Natural killer cell (primary cell): ENCODE measurements at places on chromosomes 7 and 10. TPM values are rescaled to one million over a fixed set of nuclear protein-coding genes. Genes with fewer than 3 reads are reported as not detected.

GRCh38 chr10:110765513-110766319 is 106.0 kb upstream of the PDCD4 start:
- no peaks in the 10 kb centered on the region for H3K4me1 ChIP-seq
- no peak overlapping the region for H3K4me3 ChIP-seq
- no peaks in the 10 kb centered on the region for H3K27me3 ChIP-seq

- no peak overlapping the region for H3K4me3 ChIP-seq
- H3K27ac ChIP-seq: no peak overlapping the region
- DNase-seq: no peak
- no peaks in the 10 kb centered on the region for H3K27me3 ChIP-seq
- H3K4me1 ChIP-seq: no peaks in the 10 kb centered on the region
- H3K36me3 ChIP-seq: no peaks in the 10 kb centered on the region
Measured at GRCh38 chr10:427761-428519, 261.5 kb downstream of the DIP2C start.

GRCh38 chr7:68504716-68505115 is 1093.6 kb upstream of the AUTS2 start:
- H3K27me3 ChIP-seq: no peaks in the 10 kb centered on the region
- no peak overlapping the region for H3K4me3 ChIP-seq
- no peaks in the 10 kb centered on the region for H3K36me3 ChIP-seq

Gene MYOZ1
- not detected for total RNA-seq

- no peaks in the 10 kb centered on the region for H3K27me3 ChIP-seq
- no peaks in the 10 kb centered on the region for H3K4me1 ChIP-seq
- no peak overlapping the region for H3K27ac ChIP-seq
- no peak for DNase-seq
- no peak overlapping the region for H3K4me3 ChIP-seq
Measured at GRCh38 chr10:87761153-87761552, 56.9 kb downstream of the ATAD1 start.

Gene SRRT
- total RNA-seq: 307 TPM

GRCh38 chr7:77727936-77728701 is 31.9 kb downstream of the RSBN1L start:
- peaks cover 15% of the 10 kb centered on the region for H3K4me1 ChIP-seq
- DNase-seq: no peak
- H3K27me3 ChIP-seq: no peaks in the 10 kb centered on the region
- H3K27ac ChIP-seq: peak overlapping the region; percentile 43

GRCh38 chr7:6279937-6280336 is 7.5 kb upstream of the CYTH3 start:
- H3K27me3 ChIP-seq: no peaks in the 10 kb centered on the region
- H3K36me3 ChIP-seq: no peaks in the 10 kb centered on the region
- H3K4me3 ChIP-seq: no peak overlapping the region
- DNase-seq: no peak

- H3K4me3 ChIP-seq: no peak overlapping the region
- no peaks in the 10 kb centered on the region for H3K4me1 ChIP-seq
- no peaks in the 10 kb centered on the region for H3K27me3 ChIP-seq
- DNase-seq: no peak
- no peak overlapping the region for H3K27ac ChIP-seq
Measured at GRCh38 chr10:57186201-57186600, 825.1 kb upstream of the ZWINT start.

DNA sequence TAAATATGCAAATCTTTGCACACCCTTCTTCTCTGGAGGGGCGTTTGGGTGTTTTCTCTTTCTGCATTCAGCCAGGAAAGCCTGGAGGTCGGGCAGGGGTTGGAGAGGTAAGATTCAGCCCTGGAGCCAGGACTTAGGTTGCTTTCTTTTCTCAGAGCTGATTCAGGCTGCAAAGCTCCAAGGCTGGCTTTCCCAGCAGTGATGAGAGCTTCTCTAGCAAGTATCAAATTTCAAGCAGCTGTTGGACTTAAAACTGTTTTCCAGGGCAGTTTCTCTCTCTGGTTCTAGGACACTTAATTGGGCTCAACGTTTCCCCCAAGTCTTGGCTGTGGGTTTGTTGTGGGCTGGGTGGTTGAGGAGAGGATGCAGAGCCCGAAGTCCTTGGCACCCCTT is 608 bp downstream of the AKR1B10 start:
- no peaks in the 10 kb centered on the region for H3K36me3 ChIP-seq
- peaks cover 2% of the 10 kb centered on the region for H3K27me3 ChIP-seq
- H3K4me1 ChIP-seq: no peaks in the 10 kb centered on the region
- no peak for DNase-seq

DNA sequence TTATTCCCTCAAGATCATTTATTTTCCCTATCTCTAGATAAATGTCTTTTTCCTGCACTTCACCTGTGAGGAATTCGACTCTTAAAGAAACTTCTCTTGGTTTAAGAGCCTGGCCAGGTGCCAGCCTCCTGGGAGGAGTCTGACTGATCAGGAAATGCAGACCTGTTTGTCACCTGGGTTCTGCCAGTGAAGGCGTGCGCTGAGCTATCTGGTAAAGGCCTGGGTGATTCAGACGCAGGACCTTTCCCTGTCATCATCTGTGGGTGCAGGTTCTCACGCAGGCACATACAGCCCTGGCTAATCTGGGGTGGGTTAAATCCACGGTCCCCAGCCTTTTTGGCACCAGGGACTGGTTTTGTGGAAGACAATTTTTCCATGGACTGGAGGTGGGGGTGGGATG is 65.3 kb upstream of the AQP1 start:
- H3K4me1 ChIP-seq: no peaks in the 10 kb centered on the region
- H3K27me3 ChIP-seq: no peaks in the 10 kb centered on the region
- no peaks in the 10 kb centered on the region for H3K36me3 ChIP-seq
- no peak overlapping the region for H3K27ac ChIP-seq
- no peak overlapping the region for H3K4me3 ChIP-seq
- DNase-seq: no peak

Gene GJD4
- total RNA-seq: not detected

DNA sequence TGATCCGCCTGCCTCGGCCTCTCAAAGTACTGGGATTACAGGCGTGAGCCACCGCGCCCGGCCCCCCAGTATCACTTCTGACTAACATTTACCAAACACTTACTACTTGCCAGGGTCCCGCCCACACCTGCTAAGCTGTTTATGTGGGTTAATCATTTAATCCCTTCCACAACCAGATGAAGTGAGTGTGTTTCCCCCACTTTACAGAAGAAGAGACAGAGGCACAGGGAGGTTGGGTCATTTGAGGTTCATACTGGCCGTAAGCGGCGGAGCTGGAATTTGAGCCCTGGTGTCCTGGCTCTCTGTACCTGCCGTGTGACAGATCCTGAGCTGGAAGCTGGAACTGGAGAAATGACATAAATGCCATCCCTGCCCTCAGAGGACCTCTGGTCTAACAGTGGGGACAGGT is 15.1 kb upstream of the VPS37D start:
- DNase-seq: no peak
- H3K27ac ChIP-seq: no peak overlapping the region
- H3K27me3 ChIP-seq: peaks cover 15% of the 10 kb centered on the region
- no peaks in the 10 kb centered on the region for H3K36me3 ChIP-seq
- H3K4me3 ChIP-seq: no peak overlapping the region

- H3K4me1 ChIP-seq: no peaks in the 10 kb centered on the region
- DNase-seq: no peak
- H3K4me3 ChIP-seq: no peak overlapping the region
- H3K27ac ChIP-seq: no peak overlapping the region
- H3K36me3 ChIP-seq: no peaks in the 10 kb centered on the region
Measured at GRCh38 chr10:84587789-84588188, 259.4 kb downstream of the CCSER2 start.

DNA sequence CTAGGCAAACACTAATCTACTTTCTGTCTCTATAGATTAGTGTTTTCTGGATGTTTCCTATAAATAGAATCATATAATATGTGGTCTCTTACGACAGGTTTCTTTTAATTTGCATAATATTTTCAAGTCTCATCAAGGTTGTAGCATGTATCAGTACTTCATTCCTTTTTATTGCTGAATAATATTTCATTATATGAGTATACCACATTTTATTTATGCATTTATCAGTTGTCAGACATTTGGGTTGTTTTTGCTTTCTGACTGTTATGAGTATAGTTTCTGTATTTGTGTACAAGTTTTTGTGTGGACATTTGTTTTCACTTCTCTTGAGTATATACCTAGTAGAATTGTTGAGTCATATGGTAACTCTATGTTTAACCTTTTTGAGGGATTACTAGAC is 48.2 kb downstream of the SHOC2 start:
- peaks cover 4% of the 10 kb centered on the region for H3K36me3 ChIP-seq
- no peak overlapping the region for H3K4me3 ChIP-seq
- no peak for DNase-seq
- no peaks in the 10 kb centered on the region for H3K27me3 ChIP-seq
- H3K27ac ChIP-seq: no peak overlapping the region

DNA sequence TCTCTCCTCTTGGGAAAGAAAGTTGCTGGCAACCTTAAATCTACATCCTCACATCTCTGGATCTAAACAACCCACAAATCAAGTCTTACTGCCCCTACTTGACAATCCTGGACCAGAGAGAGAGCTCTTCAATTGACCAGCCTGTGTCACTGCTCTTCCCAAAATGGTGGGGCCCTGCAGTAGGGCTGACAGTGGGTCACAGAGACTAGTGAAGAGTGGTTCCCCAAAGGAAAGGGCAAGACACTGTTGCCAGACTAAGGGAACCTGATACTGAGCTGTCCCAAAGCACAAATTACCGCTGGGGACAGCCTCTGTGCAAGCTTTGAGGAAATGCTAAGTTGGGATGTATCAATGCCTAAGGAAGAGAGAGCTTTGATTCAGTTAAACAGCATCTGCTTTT is 4.5 kb upstream of the GPRIN2 start:
- H3K4me3 ChIP-seq: no peak overlapping the region
- DNase-seq: no peak
- H3K4me1 ChIP-seq: peaks cover 5% of the 10 kb centered on the region
- no peak overlapping the region for H3K27ac ChIP-seq
- no peaks in the 10 kb centered on the region for H3K36me3 ChIP-seq

Gene STOX1
- not detected for total RNA-seq

GRCh38 chr7:2115760-2116447 is 116.8 kb downstream of the MAD1L1 start:
- H3K4me3 ChIP-seq: no peak overlapping the region
- no peak for DNase-seq
- H3K27ac ChIP-seq: no peak overlapping the region
- no peaks in the 10 kb centered on the region for H3K27me3 ChIP-seq

Gene BTBD16
- total RNA-seq: not detected

Gene ANKRD22
- total RNA-seq: not detected

DNA sequence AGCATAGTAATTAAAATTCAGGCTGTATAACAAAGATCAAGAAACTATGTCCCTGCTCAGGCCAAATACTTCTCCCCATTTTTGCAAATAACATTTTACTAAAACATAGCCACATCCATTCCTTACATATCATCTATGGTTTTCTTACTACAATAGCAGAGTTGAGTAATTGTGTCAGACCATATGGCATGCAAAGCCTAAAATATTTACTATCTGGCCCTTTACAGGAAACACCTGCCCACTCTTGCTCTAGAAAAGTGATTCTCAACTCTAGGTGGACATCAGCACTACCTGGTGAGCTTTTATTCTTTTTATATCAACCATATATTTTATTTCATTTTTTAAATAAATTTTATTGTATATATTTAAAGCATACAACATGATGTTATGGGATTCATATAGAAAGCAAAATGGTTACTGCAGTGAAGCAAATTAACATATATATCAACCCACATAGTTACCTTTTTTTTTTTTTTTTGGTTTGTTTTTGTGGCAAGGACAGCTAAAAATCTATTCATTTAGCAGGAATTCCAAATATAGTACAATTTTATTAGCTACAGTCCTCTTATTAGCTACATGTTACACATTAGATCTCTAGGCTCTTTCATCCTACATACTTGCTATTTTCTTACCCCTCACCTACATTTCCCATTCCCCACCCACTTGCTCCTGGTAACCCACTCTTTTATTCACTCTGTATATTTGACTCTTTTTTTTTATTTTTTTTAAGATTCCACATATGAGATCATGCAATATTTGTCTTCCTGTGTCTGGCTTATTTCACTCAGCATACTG is 19.6 kb downstream of the ABI1 start:
- DNase-seq: no peak
- peaks cover 26% of the 10 kb centered on the region for H3K4me1 ChIP-seq

GRCh38 chr7:129535896-129536295 is 33.6 kb downstream of the SMKR1 start:
- no peaks in the 10 kb centered on the region for H3K27me3 ChIP-seq
- DNase-seq: peak; percentile 56
- H3K4me3 ChIP-seq: peak overlapping the region; percentile 15

DNA sequence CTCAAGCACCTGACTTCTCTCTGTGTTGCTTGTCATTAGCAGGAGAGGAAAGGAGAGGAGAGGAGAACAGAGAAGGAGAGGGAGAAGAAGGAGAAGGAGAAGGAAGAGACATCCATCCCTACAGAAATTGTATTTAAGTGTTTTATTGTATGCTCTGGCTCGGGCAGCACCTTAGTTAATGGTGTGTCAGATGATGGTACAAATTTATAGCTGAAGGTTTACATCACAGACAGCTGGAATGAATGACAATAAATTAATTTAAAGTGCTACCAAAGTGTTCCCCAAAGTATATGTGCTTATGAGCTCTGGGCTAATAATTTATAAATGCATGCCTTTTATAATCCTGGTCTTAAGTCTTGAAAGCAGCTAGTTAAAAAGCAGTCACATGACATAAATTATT is 38.1 kb upstream of the ZMIZ1 start:
- H3K4me3 ChIP-seq: no peak overlapping the region
- H3K27me3 ChIP-seq: peaks cover 9% of the 10 kb centered on the region
- peaks cover 34% of the 10 kb centered on the region for H3K4me1 ChIP-seq

Gene CFAP46
- not detected for total RNA-seq

DNA sequence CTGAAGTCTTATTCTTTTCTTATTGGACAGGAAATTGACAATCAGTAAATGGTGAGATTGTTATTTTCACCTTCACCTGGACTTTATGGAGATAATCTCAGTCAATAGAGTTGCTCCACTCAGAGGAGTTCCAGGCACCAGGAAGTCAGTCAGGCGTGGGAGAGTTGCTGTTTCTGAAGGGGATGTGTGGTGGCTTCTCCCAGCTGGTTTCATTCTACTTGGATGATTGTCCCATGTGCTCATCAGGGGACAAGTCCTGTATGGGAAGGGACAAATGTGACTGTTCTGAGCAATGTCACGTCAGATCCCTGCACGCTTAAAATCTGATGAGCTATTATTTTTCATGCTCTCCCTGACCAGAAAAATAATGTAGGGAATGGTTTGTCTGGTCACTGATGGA is 222.5 kb upstream of the PITRM1 start:
- DNase-seq: no peak
- no peak overlapping the region for H3K27ac ChIP-seq
- H3K4me1 ChIP-seq: no peaks in the 10 kb centered on the region
- no peaks in the 10 kb centered on the region for H3K36me3 ChIP-seq

DNA sequence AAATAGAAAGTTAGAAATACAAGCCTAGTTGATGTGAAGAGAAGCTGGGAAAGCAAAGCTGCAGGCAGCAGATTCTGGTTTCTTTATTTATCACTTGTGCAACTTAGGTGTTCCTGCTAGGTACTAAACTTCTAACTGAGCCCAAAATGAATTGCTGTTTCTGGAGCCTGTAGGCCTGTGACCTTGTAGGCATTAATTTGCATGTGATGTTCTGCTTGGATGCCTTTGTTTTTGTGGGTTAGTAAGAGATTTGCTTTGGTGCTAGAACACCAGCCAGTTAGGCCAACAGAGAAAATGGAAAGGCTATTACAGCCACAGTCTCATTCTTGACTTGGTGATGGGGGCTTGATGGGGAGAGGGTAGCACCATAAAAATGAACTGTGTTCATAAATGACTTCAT is 370.7 kb downstream of the PPP1R3A start:
- H3K27me3 ChIP-seq: no peaks in the 10 kb centered on the region
- H3K27ac ChIP-seq: no peak overlapping the region
- H3K4me3 ChIP-seq: no peak overlapping the region
- H3K36me3 ChIP-seq: no peaks in the 10 kb centered on the region

GRCh38 chr7:13540429-13540828 is 449.0 kb downstream of the ETV1 start:
- H3K27ac ChIP-seq: no peak overlapping the region
- no peak overlapping the region for H3K4me3 ChIP-seq
- no peaks in the 10 kb centered on the region for H3K4me1 ChIP-seq
- DNase-seq: no peak
